ENCODE measurements at places on chromosomes 3 and 15.

- DNase-seq: no peak
These were observed 326.6 kb downstream of the MAGI1 start for GRCh38 chr3:65712140-65712539.

- DNase-seq: no peak
These were observed 119.1 kb upstream of the ADAMTS9 start for GRCh38 chr3:64806668-64807605.

DNA sequence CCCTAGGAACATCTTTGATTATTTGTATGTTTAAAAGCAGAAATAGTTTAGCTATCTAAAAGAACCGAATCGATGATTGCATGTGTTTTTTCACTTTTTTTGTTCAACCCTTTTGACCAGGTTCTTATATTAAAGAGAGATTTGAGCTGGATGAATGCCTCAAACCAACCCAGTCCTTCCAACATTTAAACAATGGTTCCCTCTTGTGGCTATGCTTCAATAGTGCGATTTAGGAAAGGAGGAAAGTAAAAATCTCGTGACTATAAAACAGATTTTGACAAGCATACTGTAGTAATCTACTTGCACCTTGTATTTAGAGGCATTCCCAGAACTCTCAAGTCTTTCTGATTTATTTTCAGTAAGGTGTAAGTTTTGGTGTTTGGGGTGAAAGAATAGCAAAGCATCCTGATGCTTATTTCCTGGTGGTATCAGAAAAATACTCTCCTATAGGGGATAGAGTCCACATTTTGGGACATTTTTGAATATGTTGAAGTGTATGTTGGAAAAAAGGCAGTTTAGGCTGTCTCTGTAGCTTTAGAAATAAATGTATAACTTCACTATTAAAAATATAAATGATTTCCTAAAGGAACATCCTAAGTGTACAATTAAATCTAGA, 159.6 kb upstream of the KCNH8 start:
- no peak for DNase-seq

DNA sequence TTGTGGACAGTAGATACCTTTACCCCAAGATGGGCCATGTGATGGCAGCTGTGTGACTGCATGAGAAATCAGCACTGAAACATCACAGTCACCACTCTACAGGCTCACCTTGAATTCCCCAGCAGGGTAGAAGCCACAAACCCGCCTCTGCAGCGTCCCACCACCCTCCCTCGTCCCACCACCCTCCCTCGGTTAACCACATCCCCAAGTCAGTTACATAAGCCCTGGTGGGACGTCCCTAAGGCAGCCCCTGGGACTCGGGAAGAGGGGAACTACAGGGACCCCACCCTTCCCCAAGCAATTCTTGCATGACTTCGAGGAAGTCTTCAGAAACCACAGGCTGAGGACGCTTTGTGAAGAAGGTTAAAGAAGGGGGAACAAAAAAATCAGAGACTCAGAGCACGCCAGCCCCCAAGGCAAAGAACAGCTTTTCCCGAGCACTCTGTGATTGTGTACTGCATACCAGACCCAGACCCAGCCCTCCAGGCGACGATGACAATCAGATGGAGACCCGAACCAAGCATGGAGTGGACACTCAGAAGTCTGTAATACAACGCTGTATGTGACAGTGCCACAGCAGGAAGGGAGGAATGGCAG, 60.5 kb downstream of the SH3BP5 start:
- DNase-seq: peak; percentile 76

Data from activated CD4-positive, alpha-beta T cell treated with anti-CD3 and anti-CD28 coated beads, Interleukin-2, amount 50 U/mL, for 1 hour (primary cell).